Liver (tissue), 10 donors: ENCODE measurements at places on chromosomes 4 and X. TPM values are rescaled to one million over a fixed set of nuclear protein-coding genes. Genes with fewer than 3 reads are reported as not detected.

- no peak for DNase-seq
- H3K4me1 ChIP-seq, result peaks cover 7% of the 10 kb centered on the region
- H3K4me3 ChIP-seq, result no peak overlapping the region
- no peaks in the 10 kb centered on the region for H3K36me3 ChIP-seq
- no peaks in the 10 kb centered on the region for H3K27me3 ChIP-seq
- H3K27ac ChIP-seq, result no peak overlapping the region
Measured at GRCh38 chr4:73187325-73187724, 71.3 kb downstream of the ANKRD17 start.

GRCh38 chr4:29046781-29047180, 1673.4 kb upstream of the PCDH7 start:
- H3K36me3 ChIP-seq, result no peaks in the 10 kb centered on the region
- no peaks in the 10 kb centered on the region for H3K4me1 ChIP-seq
- DNase-seq, result no peak
- no peak overlapping the region for H3K4me3 ChIP-seq
- no peak overlapping the region for H3K27ac ChIP-seq

- peak overlapping the region; percentile 52 for H3K27ac ChIP-seq
- H3K36me3 ChIP-seq, result no peaks in the 10 kb centered on the region
- no peak for DNase-seq
- H3K4me3 ChIP-seq, result peak overlapping the region; percentile 88
Measured at GRCh38 chr4:173167758-173168395, 734 bp upstream of the GALNT7 start.

- H3K4me3 ChIP-seq, result no peak overlapping the region
- H3K27ac ChIP-seq, result no peak overlapping the region
- DNase-seq, result peak; percentile 80
- H3K4me1 ChIP-seq, result peaks cover 6% of the 10 kb centered on the region
- no peaks in the 10 kb centered on the region for H3K36me3 ChIP-seq
- H3K27me3 ChIP-seq, result no peaks in the 10 kb centered on the region
Measured at GRCh38 chrX:39149761-39150160, 348.5 kb downstream of the MID1IP1 start.

DNA sequence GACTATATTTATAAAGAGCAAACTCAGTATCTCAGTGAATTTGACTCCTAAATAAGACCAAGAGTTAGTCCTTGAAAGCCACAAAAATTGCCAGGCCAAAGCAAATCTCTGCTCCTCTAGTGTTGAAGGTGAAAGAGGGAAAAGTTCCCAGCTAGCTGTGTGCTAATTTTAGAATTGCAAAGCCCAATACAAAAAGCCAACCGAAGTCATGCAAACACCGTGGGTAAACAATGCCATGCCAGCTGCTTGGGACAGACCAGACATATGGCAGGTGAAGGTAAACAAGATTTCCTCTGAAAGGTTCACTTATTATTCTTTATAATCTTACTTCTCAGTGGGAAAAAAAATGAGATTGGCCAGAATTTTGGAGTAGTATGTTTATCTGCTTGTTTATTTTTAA, 80.5 kb upstream of the LNX1 start:
- no peaks in the 10 kb centered on the region for H3K27me3 ChIP-seq
- H3K36me3 ChIP-seq, result no peaks in the 10 kb centered on the region
- no peak overlapping the region for H3K4me3 ChIP-seq

- DNase-seq, result no peak
- H3K36me3 ChIP-seq, result no peaks in the 10 kb centered on the region
- H3K27me3 ChIP-seq, result no peaks in the 10 kb centered on the region
Measured at GRCh38 chr4:78370631-78371372, 180.8 kb upstream of the ANXA3 start.

DNA sequence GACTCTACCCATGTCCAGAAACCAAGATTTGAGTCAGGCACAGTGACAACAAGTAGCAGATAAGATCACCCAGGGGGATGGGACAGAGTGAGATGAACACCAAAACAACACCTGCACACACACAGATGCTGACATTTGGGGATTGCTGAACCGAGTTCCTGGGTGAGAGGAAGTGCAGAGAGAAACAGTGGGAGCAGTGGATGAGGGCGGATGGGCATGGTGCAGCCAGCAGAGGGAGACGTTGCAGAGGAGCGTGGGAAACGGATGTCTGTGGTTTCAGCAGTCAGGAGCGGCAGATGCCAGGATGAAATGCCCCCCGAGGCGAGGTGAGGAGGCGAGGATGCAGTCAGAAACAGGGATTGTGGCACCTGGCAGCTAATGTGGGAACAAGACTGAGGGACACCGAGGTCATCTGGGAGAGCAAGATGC, 78.6 kb upstream of the STS start:
- no peak overlapping the region for H3K27ac ChIP-seq
- H3K4me1 ChIP-seq, result peaks cover 18% of the 10 kb centered on the region
- DNase-seq, result no peak

DNA sequence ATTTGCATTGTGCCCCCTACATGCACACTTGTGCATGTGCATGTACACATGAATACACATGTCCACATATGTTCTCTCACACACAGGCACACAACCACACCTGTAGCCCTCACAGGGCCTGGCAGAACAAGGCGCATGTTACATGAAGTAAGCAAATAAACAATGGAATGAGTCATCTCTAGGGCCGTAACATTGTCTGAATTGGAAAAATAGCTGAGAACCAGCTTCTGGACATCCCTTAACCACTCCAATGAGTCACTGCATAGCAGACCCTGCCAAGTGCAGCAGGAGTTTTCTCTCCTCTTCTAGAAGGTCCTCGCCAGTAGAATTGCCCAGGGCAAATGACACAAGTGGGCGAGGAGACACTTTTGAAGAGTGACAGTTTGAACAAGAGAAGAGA, 66.1 kb downstream of the MAGEA10 start:
- H3K27ac ChIP-seq, result no peak overlapping the region
- H3K27me3 ChIP-seq, result no peaks in the 10 kb centered on the region
- DNase-seq, result no peak

GRCh38 chr4:138861135-138861534, 154.4 kb upstream of the NOCT start:
- peaks cover 2% of the 10 kb centered on the region for H3K27me3 ChIP-seq
- H3K4me3 ChIP-seq, result no peak overlapping the region
- no peak for DNase-seq
- H3K4me1 ChIP-seq, result no peaks in the 10 kb centered on the region

- H3K4me1 ChIP-seq, result peaks cover 4% of the 10 kb centered on the region
- no peaks in the 10 kb centered on the region for H3K27me3 ChIP-seq
- H3K36me3 ChIP-seq, result peaks cover 15% of the 10 kb centered on the region
Measured at GRCh38 chr4:911221-911751, 20.8 kb downstream of the GAK start.

DNA sequence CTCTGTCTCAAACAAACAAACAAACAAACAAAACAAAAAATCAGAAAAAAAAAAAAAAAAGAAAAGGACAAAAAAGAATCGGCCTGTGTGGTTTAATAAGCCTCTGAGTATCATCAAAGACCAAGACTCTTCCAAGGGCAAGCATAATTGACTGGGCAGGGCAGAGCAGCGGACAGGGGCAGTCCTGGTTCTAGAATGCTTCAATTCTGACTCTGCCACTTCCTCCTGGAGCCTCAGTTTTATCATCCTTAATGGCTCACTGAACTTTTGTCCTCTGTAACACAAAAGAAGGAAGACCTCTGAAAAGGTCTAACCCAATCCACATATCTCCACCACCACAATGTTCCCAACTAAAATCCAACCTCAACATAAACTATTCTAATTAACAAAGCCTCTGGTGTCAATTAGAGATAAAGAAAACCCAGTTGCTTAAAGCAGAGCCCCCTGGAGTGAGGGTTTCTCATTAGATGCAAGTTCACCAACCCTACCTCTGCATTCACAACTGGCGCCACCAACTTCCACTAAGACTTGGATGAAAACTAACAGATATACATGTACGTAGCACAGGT, 51.7 kb downstream of the TBC1D9 start:
- no peak overlapping the region for H3K4me3 ChIP-seq
- no peak overlapping the region for H3K27ac ChIP-seq
- no peaks in the 10 kb centered on the region for H3K27me3 ChIP-seq
- no peak for DNase-seq
- H3K36me3 ChIP-seq, result no peaks in the 10 kb centered on the region

DNA sequence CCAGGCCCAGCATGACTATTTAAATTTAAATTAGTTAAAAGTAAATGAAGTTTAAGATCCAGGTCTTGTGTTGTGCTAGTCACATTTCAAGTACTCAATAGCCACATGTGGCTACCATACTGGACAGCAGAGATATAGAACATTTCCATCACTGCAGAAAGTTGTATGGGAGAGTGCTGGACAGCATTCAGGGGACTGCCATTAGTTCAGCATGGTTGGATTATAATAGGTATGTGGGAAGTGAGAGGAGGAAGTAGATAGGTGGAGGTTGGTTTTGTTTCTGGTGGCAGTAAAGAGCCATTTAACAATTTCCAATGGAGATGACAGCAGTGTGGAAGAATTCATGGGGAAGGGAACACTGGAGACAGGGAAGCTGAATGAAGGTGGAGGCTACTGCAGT, 42.1 kb downstream of the ERVMER34-1 start:
- DNase-seq, result no peak
- H3K4me3 ChIP-seq, result no peak overlapping the region
- no peak overlapping the region for H3K27ac ChIP-seq
- peaks cover 10% of the 10 kb centered on the region for H3K4me1 ChIP-seq
- H3K27me3 ChIP-seq, result no peaks in the 10 kb centered on the region
- no peaks in the 10 kb centered on the region for H3K36me3 ChIP-seq

GRCh38 chrX:14554131-14554715, 24.9 kb downstream of the GLRA2 start:
- H3K4me1 ChIP-seq, result no peaks in the 10 kb centered on the region
- no peaks in the 10 kb centered on the region for H3K27me3 ChIP-seq
- DNase-seq, result no peak

DNA sequence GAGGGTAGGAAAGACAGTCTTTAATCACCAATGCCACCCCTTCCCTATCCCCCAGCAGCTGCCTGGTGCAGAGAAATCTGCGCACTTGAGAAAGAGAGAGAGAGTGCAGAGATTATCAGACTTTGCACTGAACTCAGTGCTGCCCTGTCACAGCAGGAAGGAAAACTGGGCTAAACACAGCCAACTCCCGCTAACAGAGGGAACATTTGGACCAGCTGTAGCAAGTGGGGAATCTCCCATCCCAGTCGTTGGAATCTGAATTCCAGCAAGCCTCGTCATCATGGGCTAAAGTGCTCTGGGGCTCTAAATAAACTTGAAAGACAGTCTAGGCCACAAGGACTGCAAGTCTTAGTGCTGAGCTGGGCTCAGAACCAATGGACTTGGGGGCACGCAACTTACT, 168.7 kb downstream of the DLG3 start:
- H3K27me3 ChIP-seq, result no peaks in the 10 kb centered on the region
- no peak for DNase-seq
- no peak overlapping the region for H3K4me3 ChIP-seq
- H3K36me3 ChIP-seq, result no peaks in the 10 kb centered on the region
- no peak overlapping the region for H3K27ac ChIP-seq

DNA sequence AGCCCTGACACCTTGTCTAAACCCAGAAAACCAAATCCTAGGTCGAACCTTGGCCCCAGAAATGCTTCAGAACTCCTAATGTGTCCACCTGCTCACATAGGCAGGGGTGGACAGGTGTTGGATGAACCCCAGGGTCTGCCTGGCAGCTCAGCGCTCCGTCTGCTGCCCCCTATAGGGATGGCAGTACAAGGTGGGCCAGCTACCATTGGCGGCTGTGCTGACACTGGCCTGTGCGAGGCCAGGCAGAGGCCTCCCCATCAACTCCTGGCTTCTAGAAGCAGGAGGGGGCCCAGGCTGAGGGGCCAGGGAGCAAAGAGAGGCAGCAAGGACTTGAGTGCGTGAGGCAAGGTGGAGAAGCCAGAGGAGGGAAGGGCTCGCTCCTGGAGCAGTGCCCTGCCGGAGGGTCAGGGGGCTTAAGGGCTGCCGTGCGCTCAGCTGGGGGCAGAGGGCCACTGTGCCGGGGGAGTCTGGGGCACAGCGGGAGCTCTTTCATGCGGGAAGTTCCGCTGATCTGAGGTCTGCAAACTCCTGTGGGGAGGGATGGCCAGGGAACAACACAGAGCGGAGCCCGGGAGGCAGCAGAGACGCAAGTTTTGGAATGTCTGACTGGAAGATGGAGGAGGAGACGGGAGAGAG, 20.6 kb downstream of the CCNQ start:
- H3K36me3 ChIP-seq, result no peaks in the 10 kb centered on the region
- DNase-seq, result no peak
- H3K4me1 ChIP-seq, result no peaks in the 10 kb centered on the region
- no peak overlapping the region for H3K27ac ChIP-seq
- H3K4me3 ChIP-seq, result no peak overlapping the region

DNA sequence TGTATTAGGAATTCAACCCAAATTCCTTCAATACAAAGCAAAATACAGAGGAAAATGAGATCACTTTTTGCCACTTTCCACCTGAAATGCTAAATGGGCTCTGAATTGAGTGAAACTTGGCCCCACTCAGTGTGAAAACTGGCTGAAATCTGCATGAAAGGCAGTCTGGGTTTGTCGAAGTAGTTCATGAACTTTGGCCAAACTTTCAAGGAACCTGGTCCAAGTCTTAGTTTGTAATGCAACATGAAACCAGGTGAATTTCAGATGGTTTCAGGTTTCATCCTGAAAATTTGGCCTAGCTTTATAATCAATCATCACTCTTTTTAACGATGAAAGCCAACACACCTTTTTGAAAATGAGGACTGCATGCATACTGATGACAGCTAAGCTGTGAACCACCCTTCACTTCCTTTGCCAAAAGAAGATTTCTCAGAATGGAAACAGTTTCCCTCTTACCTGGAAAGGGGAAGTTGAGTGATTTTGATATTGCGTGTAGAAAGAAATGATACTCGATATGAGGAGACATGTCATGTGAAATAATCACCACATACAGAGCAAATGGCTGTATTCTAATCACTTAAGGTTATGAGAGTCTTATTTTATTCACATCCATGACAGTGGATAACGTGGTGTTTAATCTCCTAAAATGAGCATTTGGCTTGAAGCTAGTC, 209.9 kb upstream of the ETNPPL start:
- no peaks in the 10 kb centered on the region for H3K36me3 ChIP-seq
- no peak for DNase-seq

GRCh38 chr4:53532521-53532920, 58.8 kb downstream of the LNX1 start:
- no peak for DNase-seq
- no peaks in the 10 kb centered on the region for H3K36me3 ChIP-seq
- no peak overlapping the region for H3K27ac ChIP-seq
- no peaks in the 10 kb centered on the region for H3K27me3 ChIP-seq

NUDT10 gene
- polyA plus RNA-seq, result 0.95 TPM

MAGEA4 gene
- polyA plus RNA-seq, result not detected
